Activated CD4-positive, alpha-beta T cell treated with anti-CD3 and anti-CD28 coated beads for 36 hours (primary cell): ENCODE measurements at places on chromosomes 2 and 18. TPM values are rescaled to one million over a fixed set of nuclear protein-coding genes. Genes with fewer than 3 reads are reported as not detected.
A peak's percentile ranks its signal among the peaks of the same experiment; 100 is the strongest.

KCNIP3 gene
- not detected for total RNA-seq

DLGAP1 gene
- total RNA-seq, result not detected

TEX44 gene
- not detected for total RNA-seq

DNA sequence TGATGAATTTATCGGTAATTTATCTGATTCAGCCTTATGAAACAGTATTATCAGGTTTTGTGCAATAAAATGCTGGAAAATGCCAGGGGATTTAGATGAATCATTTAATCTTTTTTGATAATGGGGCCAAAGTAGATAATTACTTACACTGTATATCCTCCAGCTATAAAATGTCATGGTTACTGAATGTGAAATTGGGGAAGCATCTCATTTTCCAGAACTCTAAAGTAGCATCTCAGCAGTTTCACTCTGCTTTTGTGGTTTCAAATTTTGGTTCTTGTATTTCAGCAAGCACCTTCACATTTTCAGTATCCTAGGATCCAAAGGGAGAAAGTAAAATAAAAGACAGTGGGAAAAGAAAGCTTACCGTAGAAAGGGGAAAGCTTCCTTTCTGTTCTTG, 12.8 kb downstream of the ANKRD62 start:
- no peak overlapping the region for H3K27ac ChIP-seq
- H3K36me3 ChIP-seq, result no peaks in the 10 kb centered on the region
- H3K27me3 ChIP-seq, result peaks cover 36% of the 10 kb centered on the region
- DNase-seq, result no peak
- H3K4me3 ChIP-seq, result no peak overlapping the region

DNA sequence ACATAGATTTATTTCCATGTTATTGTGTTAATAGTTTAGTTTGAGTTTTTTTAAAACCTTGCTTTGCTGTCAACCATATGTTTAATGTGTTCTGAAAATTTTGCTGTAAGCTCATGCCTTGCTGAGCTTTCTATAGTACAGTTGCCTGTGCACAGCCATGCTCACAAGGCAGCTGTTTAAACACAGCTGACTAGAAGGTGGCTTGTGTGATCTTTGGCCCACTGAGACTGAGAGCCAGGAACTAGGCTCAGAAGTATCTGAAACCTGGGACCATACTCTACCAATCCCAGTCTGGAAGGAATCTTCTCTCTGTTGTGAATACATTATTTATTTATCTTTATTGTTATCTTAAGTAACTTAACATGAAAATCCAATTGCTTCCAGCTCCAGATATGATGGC, 350.5 kb downstream of the KIAA1328 start:
- no peaks in the 10 kb centered on the region for H3K27me3 ChIP-seq
- H3K4me3 ChIP-seq, result no peak overlapping the region
- peaks cover 7% of the 10 kb centered on the region for H3K36me3 ChIP-seq

DNA sequence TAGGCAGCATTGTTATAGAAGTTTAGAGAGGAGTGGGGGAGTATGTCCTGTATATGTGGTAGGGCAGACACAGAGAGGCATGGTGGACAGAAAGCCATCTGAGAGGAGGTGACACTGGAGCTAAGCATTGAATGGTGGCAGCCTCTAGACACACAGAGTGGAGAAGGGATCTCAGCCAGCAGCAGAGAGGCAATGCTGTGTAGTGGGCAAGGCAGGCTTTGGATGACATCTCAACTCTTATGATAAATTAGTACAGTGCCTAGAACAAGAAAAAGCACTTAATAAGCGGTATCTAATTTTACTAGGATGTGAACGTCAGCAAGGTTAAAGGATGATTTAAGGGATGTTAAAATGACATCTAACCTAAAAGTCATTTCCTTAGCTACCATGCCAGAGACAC, 22.5 kb upstream of the CERS6 start:
- H3K36me3 ChIP-seq, result no peaks in the 10 kb centered on the region
- H3K4me1 ChIP-seq, result peaks cover 52% of the 10 kb centered on the region
- DNase-seq, result no peak

GRCh38 chr2:180722551-180723239, 257.7 kb upstream of the UBE2E3 start:
- H3K4me3 ChIP-seq, result no peak overlapping the region
- DNase-seq, result no peak
- H3K27me3 ChIP-seq, result peaks cover 2% of the 10 kb centered on the region
- no peaks in the 10 kb centered on the region for H3K36me3 ChIP-seq
- no peaks in the 10 kb centered on the region for H3K4me1 ChIP-seq

- no peak overlapping the region for H3K27ac ChIP-seq
- H3K27me3 ChIP-seq, result no peaks in the 10 kb centered on the region
- no peak for DNase-seq
- no peaks in the 10 kb centered on the region for H3K4me1 ChIP-seq
- no peaks in the 10 kb centered on the region for H3K36me3 ChIP-seq
- H3K4me3 ChIP-seq, result no peak overlapping the region
These were observed 1628.0 kb upstream of the PIK3C3 start for GRCh38 chr18:40326985-40327384.

GRCh38 chr2:85684806-85685205, 9.4 kb upstream of the GNLY start:
- no peak overlapping the region for H3K4me3 ChIP-seq
- H3K4me1 ChIP-seq, result no peaks in the 10 kb centered on the region
- peaks cover 2% of the 10 kb centered on the region for H3K27me3 ChIP-seq
- no peak overlapping the region for H3K27ac ChIP-seq
- no peak for DNase-seq
- no peaks in the 10 kb centered on the region for H3K36me3 ChIP-seq

GRCh38 chr2:230873661-230874401, 9.1 kb downstream of the ITM2C start:
- no peaks in the 10 kb centered on the region for H3K27me3 ChIP-seq
- H3K4me1 ChIP-seq, result peaks cover 42% of the 10 kb centered on the region
- H3K36me3 ChIP-seq, result no peaks in the 10 kb centered on the region
- H3K27ac ChIP-seq, result no peak overlapping the region
- no peak overlapping the region for H3K4me3 ChIP-seq

GRCh38 chr2:12620759-12621158, 96.0 kb upstream of the TRIB2 start:
- H3K27me3 ChIP-seq, result no peaks in the 10 kb centered on the region
- no peaks in the 10 kb centered on the region for H3K36me3 ChIP-seq
- no peak overlapping the region for H3K4me3 ChIP-seq
- no peak overlapping the region for H3K27ac ChIP-seq
- peaks cover 15% of the 10 kb centered on the region for H3K4me1 ChIP-seq

DNA sequence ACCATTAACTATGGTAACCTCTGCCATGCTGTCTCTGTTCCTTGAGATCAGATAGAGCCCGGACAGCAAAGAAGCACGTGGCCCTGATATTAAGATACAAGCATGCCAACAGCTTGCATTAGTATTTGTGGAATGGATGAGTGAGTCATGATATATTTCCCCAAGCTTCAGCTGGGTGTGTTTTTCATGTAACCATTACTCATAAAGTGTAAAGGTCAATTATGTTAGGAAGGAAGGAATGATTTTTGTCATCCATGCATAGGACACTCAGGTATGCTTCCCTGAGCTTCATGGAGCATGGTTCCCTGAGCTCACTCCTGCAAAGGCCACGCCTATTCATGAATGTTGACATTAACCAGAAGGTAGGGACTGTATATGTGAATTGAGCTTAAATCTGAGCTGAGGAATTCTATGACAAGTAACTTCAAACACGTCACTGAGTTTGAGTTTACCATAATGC, 74.6 kb downstream of the ARL4C start:
- H3K4me1 ChIP-seq, result peaks cover 71% of the 10 kb centered on the region
- H3K36me3 ChIP-seq, result peaks cover 2% of the 10 kb centered on the region
- peak overlapping the region; percentile 28 for H3K4me3 ChIP-seq
- no peak for DNase-seq
- H3K27me3 ChIP-seq, result no peaks in the 10 kb centered on the region
- peak overlapping the region; percentile 83 for H3K27ac ChIP-seq

DNA sequence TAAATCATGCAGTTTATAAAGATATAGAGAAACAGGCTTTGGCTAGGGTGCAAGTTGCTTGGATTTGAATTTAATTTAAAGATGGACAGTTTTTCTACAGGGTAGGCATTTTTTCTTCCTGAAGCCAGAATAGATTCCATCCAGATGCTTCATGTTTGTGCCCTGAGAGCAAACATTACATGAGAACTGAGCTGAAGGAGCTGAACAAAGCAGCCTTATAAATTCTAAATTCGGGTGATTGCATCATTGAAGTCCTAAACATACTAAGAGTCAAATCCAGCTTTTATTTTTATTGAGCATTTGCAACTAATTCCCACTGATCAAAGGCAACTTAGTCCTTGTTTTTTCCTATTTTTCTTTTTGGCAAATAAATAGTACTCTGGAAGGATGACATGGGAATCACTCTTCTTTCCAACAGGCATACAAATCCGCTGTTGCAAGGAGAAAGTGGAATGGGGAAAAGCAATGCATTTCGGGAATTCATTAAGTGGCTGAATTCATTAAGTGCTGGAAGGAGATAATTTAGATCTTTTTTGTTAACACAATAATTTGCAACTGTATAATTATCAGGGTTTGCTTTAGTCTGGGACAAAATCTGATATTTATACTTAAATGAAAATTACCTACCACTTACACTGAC, 828.0 kb downstream of the SLC4A3 start:
- no peak overlapping the region for H3K27ac ChIP-seq
- H3K4me1 ChIP-seq, result no peaks in the 10 kb centered on the region
- H3K27me3 ChIP-seq, result peaks cover 2% of the 10 kb centered on the region
- H3K4me3 ChIP-seq, result no peak overlapping the region

- no peaks in the 10 kb centered on the region for H3K27me3 ChIP-seq
- no peak overlapping the region for H3K27ac ChIP-seq
- peaks cover 32% of the 10 kb centered on the region for H3K4me1 ChIP-seq
- DNase-seq, result no peak
- no peaks in the 10 kb centered on the region for H3K36me3 ChIP-seq
These were observed 177.4 kb downstream of the CAPN13 start for GRCh38 chr2:30629866-30630265.

DNA sequence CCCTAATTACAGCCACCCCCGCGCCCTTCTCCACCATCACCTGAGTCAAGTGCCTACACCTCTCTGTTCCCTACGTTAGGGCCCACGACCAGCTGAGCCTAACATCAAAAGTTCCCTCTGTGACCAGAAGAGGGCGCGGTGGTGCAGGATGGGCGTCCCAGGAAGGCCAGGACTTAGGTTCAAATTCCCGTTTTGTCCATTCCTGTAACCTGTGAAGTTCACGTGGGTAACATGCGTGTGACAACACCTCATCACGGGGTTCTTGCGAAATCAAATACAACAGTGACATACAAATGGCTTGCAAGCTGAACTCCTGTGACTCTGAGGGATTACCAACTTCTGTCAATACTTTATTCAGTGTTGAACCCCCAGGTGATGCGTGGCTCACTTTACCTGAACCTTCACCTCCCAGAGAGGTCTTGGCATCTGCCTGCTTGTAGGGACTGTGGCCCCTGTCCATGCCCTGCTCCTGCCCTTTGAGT, 207.9 kb downstream of the ARL4C start:
- peak overlapping the region; percentile 54 for H3K4me3 ChIP-seq
- DNase-seq, result peak; percentile 87
- no peaks in the 10 kb centered on the region for H3K36me3 ChIP-seq

DNA sequence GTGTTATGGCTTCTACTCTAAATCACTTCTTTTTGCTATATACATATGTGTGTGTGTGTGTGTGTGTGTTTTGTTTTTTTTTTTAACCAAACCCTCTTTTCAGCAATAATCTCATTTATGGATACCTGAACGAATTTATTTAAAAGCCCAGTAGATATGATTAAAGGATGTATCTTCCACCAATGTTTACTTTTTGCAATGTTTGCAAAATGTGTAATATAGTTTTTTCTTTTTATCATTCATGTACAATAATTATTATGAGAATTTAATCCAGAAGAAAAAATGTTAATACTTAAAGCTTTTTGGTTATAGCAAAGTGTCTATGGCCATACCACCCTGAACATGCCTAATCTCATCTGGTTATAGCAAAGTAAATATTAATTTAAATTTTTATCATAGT, 1.6 kb upstream of the CNDP2 start:
- peak overlapping the region; percentile 21 for H3K4me3 ChIP-seq
- H3K27ac ChIP-seq, result no peak overlapping the region
- DNase-seq, result no peak
- no peaks in the 10 kb centered on the region for H3K27me3 ChIP-seq

GRCh38 chr2:16485251-16485650, 180.4 kb downstream of the CYRIA start:
- H3K27me3 ChIP-seq, result peaks cover 13% of the 10 kb centered on the region
- H3K4me1 ChIP-seq, result no peaks in the 10 kb centered on the region
- no peak overlapping the region for H3K4me3 ChIP-seq
- DNase-seq, result no peak

GRCh38 chr2:1546023-1546591, 132.8 kb downstream of the TPO start:
- H3K36me3 ChIP-seq, result no peaks in the 10 kb centered on the region
- no peak overlapping the region for H3K4me3 ChIP-seq
- peaks cover 5% of the 10 kb centered on the region for H3K4me1 ChIP-seq
